IMR-90 (cell line): ENCODE measurements at places on chromosomes 7 and 10. TPM values are rescaled to one million over a fixed set of nuclear protein-coding genes. Genes with fewer than 3 reads are reported as not detected.

DNA sequence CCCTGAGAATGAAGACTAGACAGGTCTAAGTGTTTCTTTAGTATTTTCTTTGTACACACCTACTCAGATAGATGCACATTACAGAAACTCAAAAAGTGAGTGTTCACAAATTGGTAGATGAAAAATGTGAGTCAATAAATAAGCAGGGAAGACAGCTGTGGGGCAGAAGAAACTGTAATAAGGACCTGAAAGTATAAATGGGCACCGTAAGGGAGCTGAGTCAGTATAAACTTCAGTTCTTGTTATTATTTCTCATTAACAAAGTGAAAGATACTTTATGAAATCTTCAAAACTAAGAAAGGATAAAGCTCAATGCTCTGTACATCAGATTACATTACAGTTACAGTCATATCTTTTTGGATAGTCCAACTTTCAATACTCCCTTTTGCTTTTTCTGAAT lies 2.5 kb downstream of the MTPN start:
- DNase-seq = no peak

- DNase-seq = no peak
Measured at GRCh38 chr10:77744245-77744644, 106.6 kb upstream of the KCNMA1 start.

- no peak for DNase-seq
Measured at GRCh38 chr10:68469838-68470237, 1.9 kb downstream of the DNA2 start.

DNA sequence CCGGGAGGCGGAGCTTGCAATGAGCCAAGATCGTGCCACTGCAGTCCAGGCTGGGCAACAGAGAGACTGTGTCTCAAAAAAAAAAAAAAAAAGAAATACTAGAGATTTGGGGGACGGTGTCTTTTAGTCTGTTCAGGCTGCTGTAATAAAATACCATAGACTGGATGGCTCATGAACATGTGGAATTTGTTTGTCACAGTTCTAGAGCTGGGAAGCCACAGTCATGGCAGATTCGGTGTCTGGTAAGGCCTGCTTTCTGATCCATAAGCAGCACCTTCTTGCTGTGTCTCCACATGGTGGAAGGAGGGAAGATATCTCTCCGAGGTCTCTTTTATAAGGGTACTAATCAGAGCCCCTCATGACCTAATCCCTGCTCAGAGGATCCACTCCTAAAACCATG lies 102.7 kb upstream of the MKLN1 start:
- DNase-seq = no peak

The CACNB2 gene
- polyA plus RNA-seq = 0.36 and 0.70 TPM in 2 replicates
